ENCODE measurements at places on chromosomes 5 and 9.
A peak's percentile ranks its signal among the peaks of the same experiment; 100 is the strongest.

- no peak for DNase-seq
Measured at GRCh38 chr5:56069652-56070226, 75.0 kb upstream of the IL6ST start.

- no peak for DNase-seq
Measured at GRCh38 chr9:112705768-112706427, 12.0 kb downstream of the INIP start.

DNA sequence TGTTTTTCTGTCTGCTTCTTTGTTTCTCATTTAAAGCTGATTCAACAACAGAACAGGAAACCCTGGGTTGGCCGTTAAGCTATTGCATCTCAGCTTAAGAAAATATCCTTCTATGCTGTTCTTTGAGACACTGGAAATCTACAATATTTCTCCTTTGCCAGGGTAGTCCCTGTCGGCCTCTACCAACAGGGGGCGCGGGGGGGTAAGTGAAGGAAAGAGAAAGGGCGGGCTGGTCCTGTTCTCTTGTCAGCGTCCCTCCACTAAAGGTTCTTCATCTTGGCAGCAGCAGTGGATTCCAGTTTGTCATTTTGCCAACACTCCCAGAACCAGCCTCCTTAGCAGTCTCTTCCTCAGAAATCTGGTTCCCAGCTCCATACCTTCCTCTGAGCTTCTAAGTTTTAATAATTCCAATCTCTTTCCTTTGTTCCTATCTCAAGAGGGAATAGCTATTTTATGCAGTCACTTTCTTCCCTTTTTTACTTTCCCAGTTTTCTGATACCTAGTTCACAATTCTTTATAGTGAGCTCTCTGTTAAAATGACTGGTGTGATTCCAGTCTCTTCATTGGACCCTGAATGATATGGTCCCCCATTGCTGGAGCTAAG is 222.3 kb downstream of the GLIS3 start:
- DNase-seq: peak; percentile 9

GRCh38 chr5:76695346-76695745 is 20.6 kb upstream of the F2R start:
- DNase-seq: no peak

- no peak for DNase-seq
Measured at GRCh38 chr9:131818089-131818488, 78.2 kb upstream of the RAPGEF1 start.

- DNase-seq: no peak
Measured at GRCh38 chr9:82271106-82271561, 282.6 kb downstream of the SPATA31D1 start.

DNA sequence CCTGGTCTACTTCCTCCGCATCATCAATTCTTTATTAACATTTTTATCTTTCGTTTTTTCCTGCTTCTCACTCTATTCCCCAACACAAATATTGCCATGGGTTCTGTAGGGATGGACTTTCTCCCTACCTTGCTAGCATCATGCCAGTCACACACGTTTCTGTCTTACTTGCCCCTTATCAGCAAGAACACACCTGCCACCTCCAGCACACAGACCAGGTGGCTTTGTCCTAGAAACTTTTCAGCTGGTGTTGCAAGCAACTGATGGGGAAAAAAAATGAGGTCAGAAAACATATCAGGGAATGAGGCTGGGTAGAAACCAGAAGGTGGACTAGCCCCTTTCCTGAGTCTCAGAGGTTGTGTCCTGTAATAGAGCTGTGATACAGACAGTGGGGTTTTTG is 5.8 kb downstream of the SH3RF2 start:
- no peak for DNase-seq

DNA sequence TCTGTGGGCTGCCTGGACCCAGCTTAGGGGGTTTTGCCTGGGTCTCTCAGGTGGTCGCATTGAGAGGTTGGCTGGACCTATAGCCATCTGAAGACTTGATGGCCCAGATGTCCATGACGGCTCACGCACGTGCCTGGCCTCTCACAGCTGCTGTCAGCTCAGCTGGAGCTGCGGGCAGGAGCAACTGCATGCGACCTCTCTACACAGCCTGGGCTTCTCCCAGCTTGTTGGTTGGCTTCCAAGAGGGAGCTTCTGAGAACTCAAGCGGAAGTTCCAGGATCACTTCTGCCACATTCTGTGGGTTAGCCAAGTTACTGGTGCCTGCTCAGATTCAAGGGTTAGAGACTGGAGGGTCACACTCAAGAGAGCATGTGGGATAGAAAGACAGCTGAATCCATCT is 99.2 kb downstream of the DAPK1 start:
- DNase-seq: no peak

DNA sequence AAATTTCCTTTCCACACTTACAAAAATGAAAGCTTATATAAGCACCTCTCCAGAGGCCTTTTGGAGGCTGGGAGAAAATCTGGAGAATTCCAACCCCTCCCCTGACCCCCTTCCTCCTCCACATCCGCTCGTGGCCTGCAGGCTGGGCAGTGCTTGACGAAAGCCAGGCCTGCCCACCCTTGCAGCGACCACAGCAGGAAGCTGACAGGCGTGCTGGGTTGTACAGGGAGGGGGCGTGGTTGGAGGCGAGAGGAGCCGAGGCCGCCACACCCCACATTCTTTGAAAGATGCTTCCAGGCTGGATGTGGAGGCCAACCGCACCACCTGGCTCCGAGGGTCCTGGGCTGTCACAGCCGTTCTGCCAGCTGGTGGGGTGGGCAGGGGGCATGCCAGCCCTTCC is 47.8 kb upstream of the IER5L start:
- DNase-seq: no peak

Data from stimulated activated CD4-positive, alpha-beta T cell treated with anti-CD3 and anti-CD28 coated beads, Interleukin-15, amount 100 ng/mL, for 48 hours (primary cell).